Chondrocyte (in vitro differentiated cells): ENCODE measurements at places on chromosomes 11 and 22. TPM values are rescaled to one million over a fixed set of nuclear protein-coding genes. Genes with fewer than 3 reads are reported as not detected.

- no peak for DNase-seq
These were observed 1.2 kb downstream of the ACRV1 start for GRCh38 chr11:125679397-125679796.

DNA sequence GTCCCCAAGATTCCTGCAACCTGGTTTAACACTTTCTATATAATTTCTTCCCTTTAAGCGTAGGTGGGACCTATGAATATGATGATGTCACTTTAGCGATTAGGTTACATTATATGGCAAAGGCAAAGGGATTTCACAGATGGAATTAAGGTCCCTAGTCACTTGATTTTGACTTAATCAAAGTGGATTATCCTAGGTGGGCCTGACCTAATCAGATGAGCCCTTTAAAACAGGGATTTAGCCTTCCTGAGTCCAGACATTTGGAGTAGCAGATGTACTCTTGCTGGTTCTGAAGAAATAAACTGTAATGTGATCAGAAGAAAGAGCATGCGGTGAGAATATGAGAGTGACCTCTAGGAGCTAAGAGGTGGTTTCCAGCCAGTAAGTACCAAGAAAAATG lies 67.8 kb upstream of the LIN7C start:
- DNase-seq: no peak

DNA sequence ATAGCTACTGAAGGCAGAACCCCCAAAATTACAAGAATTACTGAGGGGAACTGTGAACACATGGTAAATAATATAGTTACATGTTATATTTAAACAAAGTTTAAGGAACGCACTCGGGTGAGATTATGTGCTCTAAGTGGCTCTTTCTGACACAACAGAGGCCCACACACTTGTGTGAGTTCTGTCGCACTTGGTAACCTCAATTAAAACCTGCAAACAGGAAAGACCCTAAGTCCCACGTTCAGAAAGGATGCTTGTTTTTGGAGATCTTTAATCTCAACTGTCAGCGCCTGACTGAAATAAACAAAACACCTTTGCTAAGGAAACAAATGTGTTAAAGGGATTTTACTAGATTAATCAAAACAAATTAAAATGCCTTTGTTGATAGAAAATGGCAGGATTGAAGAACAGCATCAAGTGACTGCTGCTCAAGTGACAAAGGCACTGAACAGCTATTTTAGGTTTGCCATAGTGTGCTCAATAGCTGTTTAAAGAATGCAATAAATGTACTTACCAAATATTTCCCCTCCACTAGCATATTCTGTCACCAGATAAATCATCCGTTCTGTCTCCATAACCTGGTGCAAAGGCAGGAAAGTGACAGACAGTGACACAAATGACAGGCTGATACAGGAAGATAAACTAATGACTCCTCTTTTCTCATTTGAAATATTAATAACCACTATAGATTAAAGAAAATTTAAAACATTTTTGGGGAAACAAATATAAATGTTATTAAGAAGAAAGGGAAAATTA lies 116.3 kb upstream of the APOA1 start:
- DNase-seq: no peak

DNA sequence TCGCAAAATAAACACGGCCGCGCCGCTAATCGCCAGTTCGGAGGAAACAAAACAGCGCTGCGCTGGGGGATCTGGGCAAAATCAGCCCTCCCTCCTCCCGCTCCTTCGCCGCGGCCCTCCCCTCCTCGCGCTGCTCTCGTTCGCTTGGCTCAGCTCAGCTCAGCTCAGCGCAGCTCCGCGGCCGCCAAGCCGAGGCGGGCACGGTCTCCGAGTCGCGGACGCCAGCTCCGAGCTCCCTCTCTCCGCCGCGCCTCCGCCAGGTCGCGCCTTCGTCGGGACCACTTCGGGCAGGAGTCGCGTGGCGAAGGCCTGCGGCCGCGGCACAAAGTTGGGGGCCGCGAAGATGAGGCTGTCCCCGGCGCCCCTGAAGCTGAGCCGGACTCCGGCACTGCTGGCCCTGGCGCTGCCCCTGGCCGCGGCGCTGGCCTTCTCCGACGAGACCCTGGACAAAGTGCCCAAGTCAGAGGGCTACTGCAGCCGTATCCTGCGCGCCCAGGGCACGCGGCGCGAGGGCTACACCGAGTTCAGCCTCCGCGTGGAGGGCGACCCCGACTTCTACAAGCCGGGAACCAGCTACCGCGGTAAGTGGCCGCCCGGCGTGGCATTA lies at the start of gene SPON1:
Gene SPON1 (plus strand): TSS at position 162 of the 607 bp plus-strand sequence. CDS start 182 bp downstream, at position 344.
- DNase-seq: peak; percentile 89

- no peak for DNase-seq
These were observed 30.2 kb upstream of the SWAP70 start for GRCh38 chr11:9633679-9634078.

DNA sequence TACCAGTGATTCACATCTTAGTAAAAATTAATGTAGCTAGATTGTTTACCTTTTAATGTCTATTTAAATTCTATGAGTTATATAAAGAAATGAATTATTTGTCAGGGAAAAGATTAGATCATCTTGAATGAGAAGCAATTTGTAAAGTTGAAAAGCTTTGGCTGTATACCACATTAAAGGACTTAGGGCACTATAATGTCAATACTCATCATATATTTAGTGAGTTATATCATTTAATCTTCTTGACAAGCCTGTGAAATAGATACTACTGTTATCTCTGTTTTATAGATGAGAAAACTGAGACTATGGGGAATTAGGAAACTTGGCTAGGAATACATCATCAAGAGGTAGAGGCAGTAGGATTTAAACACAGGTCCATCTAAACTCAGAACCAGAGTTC lies 160.1 kb downstream of the GUCY1A2 start:
- no peak for DNase-seq

The FXYD6 gene
- 0.53 to 3.0 TPM (median 2.8 TPM) in 3 replicates for total RNA-seq

The PRAME gene
- not detected in 3 replicates for total RNA-seq

GRCh38 chr22:45638834-45639746 lies 32.5 kb upstream of the ATXN10 start:
- DNase-seq: no peak

- no peak for DNase-seq
These were observed 41.6 kb upstream of the ISX start for GRCh38 chr22:35024364-35024692.

The SLC15A3 gene
- total RNA-seq: 0.54 to 1.6 TPM (median 0.62 TPM) in 3 replicates
